Thyroid gland (tissue), 4 donors: ENCODE measurements at places on chromosomes 3 and 15.

GRCh38 chr3:21390136-21390535 lies 360.9 kb downstream of the ZNF385D start:
- DNase-seq: no peak

DNA sequence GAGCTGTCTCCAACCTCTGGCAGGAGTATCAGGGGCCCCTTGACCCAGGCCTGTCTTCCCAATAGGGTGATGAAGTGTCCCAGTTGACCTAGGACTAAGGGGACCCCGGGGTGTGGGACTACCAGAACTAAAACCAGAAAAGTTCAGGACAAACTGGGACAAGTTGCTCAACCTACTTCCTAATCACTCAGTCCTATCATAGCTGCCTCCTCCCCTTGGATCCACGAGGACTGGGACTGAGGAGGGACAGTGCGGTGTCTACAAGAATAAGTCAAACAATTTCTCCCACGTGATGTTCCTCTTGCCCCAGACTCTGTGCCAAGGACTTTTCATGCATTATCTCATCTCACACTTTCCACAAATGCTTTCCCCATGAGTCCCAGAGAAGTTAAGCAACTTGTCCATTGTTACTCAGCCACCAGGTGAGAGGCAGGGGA lies 49.4 kb upstream of the SLCO2A1 start:
- no peak for DNase-seq

GRCh38 chr3:48543271-48543866 lies 13.2 kb downstream of the PFKFB4 start:
- DNase-seq: no peak

GRCh38 chr3:2968475-2968874 lies 141.7 kb downstream of the IL5RA start:
- no peak for DNase-seq

GRCh38 chr15:65323071-65323511 lies 18.6 kb downstream of the RNU5B-1 start:
- DNase-seq: peak; percentile 96

DNA sequence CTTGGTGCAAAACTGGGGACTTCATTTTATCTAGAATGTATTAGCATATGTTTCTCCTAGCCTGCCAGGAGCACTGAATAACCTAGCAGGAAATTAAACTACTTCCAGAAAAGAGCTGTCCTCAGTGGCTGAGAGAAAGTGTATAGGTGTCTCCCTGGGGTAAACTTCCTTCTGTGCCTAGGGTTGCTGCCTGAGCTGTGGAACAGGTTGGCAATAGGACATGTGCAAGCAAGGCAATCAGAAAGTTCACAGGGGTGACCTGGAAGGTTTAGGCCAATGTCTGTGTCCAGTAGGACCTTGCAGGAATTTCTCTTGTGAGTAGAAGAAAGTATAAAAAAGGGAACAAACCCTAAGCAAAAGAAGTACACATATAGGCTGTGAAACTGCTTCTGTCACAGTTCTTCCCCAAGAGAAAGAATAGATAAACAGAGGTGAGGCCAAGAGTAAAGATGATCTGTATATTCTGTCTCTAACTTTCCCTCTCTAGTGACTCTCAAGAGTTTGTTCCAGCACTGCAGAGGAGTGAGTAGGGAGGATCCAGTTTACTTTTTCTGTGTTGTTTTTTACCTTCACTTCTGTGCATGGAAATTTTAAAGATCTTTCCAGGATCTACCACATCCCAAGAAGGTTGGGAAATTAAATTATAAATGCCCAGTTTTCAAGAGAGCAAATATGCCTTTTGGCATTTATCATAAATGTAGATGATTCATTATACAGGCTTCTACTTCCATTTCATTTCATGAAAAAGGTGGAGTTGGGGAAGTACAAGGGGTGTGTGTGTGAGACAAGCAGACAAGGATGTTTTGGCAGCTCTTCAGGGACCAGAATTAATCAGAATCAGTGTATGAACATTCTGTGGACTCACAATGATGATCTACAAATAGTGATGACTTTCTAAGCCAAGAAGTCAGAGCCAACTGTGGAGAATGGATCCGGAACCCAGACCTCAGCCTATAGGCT lies 155.2 kb downstream of the RBPMS2 start:
- no peak for DNase-seq

DNA sequence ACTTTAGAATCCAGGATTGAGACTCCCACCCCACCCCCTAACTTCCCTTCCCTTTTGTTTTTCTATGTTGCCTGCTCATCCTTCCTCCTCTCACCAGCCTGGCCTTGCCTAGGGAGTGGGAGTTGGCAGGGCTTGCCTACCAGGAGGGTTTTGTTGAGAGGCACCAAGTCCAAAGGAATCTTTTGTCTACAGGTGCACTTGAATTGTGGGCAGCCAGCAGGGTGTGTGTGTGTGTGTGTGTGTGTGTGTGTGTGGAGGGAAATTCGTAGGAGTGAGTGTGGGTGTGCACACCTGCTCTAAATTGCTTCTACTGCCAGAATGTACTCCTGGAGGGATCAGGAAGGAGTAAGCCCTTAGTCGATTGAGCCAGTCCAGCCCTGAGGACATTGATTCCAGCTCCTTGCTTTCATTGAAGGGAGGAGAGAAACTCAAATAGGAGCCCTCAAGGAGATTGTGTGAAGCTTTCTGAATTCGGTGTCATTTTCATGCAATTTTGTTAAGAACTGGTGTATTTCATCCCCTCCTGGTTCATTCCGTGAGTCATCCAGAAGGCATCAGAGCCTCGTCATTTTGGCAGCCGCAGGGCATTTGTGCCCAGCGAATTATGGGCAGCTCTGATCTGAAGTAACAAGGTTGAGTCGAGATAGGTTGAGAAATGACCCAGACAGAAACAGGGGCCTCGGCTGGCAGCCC lies 112.1 kb downstream of the SLCO3A1 start:
- peak; percentile 33 for DNase-seq

DNA sequence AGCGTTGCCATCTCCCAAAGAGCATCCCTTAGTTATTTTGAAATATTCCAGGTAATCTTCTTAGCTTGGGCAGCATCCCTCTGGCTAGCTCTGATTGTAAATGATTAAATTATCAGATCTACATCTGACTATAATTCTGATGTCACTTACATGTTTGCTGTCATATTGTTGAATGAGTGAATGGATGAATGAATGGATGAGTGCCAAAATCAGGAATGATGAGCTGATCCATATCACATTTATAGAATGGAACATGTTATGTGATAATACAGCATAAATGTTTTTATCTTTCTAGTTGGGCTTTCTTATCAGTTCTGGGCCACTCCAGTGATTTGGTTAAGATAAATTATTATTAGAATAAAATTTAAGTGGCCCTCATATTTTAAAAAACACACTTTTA lies 14.0 kb downstream of the FAN1 start:
- DNase-seq: no peak

DNA sequence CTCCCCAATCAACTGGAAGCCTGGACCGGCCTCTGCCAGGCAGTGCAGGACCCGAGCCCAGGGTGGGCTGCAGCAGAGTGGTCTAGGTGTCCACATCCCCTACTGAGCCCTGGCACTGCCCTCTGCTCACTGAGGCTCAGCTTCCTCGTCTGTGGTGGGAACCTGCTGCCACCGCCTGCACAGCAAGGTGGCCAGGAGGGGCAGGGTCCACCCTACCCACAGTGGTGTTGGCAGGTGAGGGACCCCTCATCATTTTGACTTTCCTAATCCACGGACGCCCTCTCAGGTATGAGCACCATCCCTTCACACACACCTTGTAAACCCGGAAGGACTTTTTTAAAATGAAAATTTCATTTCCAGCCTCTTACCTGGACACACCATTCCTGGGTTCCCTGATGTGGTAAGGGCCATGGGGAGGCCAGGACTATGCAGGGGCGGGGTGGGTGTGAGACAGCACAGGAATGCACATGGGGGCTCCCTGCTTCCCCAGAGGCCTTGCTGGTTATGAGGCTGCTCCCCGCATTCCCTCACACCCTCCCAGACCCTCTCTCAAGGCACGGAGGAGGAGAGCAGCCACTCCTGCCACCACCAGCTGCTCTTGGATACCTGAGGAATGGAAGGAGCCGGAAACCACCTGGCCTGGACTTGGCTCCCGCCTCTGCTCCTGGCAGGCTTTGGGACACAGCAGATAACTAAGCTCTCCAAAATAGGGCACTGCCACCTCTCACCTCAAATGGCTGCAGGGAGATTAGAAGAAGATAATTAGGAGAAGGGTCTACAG lies 185.9 kb upstream of the TPM1 start:
- no peak for DNase-seq

DNA sequence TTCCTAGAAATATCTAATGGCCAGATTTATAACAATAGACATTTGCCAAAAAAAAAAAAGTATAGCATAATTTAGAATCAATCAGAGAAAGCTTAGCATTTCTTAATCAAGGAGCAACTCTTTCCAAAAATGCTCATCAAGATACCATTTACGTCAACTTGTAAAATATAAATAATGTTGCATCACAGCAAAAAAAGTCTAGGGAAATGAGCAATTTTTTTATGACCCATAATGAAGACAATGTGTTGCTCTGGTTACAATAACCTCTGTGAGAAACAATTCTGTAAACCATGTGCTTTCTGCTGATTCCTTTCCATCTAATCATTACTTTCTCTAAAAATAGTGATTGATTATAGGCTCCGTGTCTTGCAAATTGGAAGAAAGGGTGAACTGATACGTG lies 36.3 kb downstream of the KBTBD8 start:
- DNase-seq: no peak

- DNase-seq: peak; percentile 55
Observed at GRCh38 chr3:124615896-124616543, 114.2 kb upstream of the UMPS start.

GRCh38 chr3:8856721-8857120 lies 87.3 kb upstream of the OXTR start:
- no peak for DNase-seq

GRCh38 chr3:105417525-105418289 lies 51.0 kb downstream of the ALCAM start:
- DNase-seq: no peak
